ENCODE measurements at places on chromosomes 11 and 22.

GRCh38 chr11:113131036-113131775 lies 170.0 kb downstream of the NCAM1 start:
- DNase-seq: no peak

DNA sequence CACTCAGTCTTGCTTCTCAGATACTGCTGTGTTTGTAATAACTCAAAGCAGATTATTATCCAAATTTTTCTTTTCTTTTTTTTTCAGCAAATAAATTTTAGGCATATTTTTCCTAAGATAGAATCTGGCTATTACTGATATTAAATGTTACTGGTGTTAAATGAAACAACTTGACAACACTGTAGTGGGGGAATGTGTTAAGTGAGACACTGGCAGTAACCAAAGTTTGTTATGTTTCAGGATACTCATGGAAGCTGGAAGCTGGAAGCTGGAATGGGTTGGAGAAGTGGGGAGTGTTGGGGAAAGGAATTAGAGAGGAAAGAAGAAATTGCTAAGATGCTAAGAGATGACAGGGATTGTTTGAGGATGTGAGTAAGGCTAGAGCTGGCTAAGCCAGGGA lies 24.9 kb downstream of the PGR start:
- DNase-seq: no peak

DNA sequence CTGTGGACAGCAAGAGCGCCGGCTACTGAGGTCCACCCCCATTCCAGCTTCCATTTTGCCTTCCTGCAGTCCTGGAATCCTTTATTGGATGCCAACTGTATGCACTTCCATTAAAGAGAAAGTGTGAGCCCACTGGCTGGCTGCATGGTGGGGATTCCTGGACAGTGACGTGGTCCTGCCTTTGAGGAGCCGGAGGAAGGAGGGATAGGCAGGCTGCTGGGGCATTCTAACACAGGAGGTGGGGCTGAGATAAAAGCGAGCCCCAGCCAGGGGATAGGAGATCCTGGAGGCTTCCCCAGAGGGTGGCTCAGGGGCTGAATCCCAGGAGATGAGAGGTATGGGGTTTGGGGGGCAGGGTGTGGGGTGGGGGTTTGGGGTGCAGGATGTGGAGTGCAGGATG lies 984.7 kb downstream of the BRD1 start:
- no peak for DNase-seq

- peak; percentile 92 for DNase-seq
Measured at GRCh38 chr11:6320411-6321155, at the start of gene CAVIN3. Gene CAVIN3 (minus strand): TSS chr11:6320501. CDS start chr11:6320476, 25 bp downstream.

- DNase-seq: no peak
Measured at GRCh38 chr11:42047637-42048555, 588.4 kb upstream of the LRRC4C start.

DNA sequence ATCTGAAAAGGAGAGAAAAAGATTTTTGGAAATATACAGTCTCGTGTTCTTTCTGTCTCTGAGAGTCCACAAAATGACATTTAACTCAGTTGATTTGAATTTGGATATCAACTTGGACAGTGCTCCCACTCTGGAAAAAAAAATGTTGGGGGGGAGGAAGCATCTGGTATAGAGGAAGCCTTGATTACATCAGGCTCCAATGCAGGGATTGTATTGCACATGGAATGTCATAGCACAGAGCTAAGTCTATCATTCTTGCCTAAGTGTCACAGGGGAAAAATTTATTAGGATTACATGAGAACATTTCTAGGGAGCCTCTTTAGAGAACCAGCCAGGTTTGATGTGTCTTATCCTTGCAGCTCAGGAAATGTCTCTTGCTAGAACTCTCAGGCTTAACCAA lies 23.0 kb downstream of the MS4A6A start:
- DNase-seq: no peak

DNA sequence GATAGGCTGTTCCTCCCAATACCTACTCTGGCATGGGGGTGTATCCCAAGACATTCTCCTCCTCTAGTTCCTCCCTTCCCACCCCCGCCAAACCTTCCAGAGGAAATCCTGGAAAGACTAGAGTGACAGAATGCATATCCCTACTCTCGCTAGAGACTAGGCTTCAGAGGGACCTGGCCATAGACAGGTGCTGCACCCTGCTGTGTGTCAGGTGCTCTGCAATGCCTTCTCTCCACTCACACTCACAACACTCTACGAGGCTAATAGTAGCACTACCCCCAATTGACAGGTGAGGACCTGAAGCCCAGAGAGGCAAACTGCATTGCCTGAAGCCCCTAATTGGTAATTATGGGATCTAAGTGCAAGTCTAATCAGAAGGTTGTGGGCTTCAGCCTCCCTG lies 46.2 kb upstream of the LMO1 start:
- no peak for DNase-seq

- no peak for DNase-seq
Measured at GRCh38 chr22:39482768-39483167, 19.3 kb upstream of the MIEF1 start.

GRCh38 chr11:69573761-69574607 lies 67.0 kb upstream of the CCND1 start:
- no peak for DNase-seq

DNA sequence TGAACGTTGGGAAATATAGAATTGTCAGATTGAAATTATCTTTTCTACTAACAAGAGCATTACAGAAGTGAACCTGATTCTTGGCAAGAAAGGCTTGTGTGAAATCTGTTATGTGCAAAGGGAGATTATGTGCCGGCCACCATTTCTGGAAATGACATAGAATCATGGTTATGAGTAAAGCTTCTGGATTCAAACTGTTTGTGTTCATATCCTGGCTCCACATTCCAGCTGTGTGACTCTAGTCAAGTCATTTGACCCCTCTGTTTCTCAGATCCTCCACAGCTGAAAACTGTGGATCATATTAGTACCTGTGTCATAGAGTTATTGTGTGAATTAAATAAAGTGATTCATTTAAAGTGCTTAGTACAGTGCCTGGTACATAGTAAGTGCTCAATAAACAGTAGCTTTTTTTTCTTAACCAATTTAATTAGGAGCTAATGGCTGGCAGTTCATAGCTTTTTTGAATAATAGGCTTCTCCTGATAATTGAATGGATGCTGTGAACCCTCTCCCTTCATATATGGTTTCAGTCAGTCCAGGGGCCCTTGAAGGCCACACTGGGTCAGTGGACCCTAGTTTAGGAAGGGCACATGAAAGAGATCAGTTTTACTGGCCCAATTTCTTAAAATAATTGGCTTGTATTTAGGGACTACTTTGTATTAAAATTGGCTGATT lies 34.6 kb downstream of the EHF start:
- no peak for DNase-seq

DNA sequence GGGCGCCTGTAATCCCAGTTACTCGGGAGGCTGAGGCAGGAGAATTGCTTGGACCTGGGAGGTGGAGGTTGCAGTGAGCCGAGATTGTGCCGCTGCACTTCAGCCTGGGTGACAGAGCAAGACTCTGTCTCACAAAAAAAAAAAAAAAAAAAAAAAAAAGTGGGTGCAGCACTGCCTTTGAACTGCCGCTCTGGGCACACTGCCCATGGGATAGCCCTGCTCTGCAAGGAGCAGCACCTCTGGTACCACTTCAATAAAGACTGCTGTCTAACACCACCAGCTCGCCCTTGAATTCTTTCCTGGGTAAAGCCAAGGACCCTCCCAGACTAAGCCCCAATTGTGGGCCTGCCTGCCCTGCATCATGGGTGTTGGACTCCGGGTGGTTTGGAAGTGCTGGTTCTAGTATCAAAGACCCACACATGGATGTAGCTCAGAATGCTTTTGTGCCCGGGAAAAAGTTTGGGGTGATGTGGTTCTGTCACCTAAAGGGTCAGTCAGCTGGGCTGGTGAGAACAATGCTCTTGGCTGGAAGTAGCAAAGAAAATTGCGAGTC lies 444.3 kb downstream of the TBC1D22A start:
- peak; percentile 14 for DNase-seq

DNA sequence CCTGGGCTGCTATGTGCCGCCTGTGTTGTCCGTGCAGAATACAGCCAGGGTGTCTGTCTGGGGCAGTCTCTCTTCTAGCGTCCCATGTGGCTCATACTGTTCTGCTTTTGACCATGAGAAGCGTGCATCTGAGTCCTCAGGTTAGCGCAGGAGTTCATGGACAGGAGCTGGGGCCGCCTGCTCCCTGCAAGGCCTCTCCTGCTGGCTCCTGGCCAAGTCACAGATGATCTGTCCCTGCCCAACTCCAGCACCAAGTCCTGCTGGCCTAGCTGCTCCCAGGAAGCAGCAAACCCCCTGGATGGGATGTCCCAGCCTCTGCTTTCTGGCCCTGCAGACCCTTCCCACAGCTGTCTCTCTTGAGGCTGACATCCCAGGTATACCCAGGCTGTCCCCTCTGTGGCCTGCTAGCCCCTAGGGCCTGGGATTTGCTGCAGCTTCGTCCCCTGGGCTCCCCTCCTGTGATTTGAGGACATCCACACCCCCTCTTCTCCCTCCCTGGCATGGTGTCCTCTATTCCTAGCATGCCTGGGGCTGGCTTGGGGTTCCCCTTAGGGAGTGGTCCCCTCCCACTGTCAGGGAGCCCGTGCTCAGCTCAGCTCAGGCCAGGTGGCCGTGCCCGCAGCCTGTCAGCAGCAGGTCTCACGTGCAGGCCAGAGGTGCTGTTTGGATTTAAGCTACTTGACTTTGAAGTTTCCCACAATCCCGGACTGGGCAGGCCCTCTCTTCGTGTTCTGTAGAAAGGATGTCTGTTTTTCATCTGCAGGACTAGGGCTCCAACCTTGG lies 17.8 kb downstream of the PRR5 start:
- DNase-seq: peak; percentile 79

DNA sequence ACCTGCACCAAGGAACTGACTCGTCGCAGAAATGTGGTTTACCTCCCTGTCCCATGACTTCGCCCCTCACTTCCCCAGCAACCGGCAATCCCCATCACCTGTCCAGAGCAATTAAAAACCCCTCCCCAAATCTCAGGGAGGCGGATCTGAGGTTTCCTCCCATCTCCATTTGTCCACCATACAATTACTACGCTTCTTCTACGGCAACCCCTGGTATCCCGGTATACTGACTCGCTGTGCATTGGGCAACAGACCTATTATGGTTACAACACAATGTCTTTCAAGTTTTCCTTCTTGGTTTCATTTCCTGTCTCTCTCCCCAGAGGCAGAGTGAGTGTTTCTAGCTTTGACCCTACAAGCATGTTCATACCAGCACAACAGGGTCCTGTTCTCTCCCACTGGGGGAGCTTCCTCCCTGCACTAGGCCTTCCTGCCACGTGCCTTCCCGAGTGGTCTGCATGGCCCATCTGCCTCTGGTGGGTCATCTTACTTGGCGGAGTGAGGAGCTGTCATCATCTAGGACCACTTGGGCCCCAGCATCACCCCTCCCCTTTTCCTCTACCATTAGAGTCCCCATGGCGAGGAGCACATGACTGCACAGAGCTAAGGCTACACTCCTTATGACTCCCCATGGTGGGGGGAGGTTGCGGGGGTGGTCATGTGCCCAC lies 30.3 kb upstream of the NAP1L4 start:
- no peak for DNase-seq

DNA sequence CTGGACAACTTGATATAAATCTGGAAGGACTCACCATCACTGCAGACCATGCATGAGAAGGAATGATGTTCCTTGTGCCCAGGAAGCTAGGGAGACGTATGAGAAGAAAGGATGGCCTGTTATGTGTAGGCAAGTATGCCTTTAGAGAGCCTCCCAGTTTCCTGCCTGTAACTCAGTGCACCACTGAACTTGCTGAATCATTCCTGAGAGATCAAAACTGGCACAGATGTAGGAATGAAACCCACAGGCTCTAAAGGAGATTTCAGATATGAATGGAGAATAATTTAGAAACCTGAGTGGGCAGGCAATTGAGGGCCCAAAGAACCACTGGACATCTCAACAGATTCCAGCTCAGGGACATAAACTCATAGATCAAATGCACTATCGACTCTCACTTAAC lies 38.4 kb upstream of the PRSS23 start:
- DNase-seq: no peak

GRCh38 chr11:65896034-65896999 lies 3.9 kb downstream of the FOSL1 start:
- no peak for DNase-seq

DNA sequence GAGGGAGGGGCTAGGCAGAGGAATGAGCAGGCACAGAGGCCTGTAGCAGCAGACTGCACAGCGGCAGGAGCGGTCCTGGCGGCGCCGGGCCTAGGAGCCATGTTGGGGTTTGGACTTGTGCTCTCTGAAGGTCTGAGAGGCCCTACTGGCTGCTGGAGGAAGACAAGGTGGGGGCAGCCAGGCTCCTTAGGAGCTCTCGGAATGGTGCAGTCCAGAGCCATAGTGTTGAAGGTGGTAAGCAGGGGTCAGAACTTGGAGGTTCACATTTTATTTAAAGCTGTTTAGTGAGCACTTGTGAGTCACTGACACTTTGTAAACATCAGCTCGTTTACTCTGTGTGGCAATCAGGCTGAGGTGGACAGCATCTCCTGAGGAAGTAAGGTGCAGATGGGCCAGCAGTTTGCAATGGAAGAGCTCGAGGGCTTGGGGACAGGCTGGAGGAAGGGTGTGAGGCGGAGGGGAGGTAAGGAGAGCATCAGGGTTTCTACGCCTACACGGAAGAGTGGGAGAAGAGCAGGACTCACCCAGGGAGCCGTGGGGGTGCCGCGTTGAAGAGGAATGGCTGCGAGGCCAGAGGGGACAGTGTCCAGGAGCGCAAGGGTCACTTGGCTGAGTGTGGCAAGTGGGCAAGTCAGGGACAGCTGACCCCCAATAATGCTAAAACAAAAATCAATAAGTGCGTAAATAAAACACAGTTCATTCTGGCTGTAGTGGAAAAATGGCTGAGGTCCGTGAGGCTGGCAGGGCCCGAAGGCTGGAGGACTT lies 10.0 kb upstream of the TMEM191C start:
- no peak for DNase-seq

DNA sequence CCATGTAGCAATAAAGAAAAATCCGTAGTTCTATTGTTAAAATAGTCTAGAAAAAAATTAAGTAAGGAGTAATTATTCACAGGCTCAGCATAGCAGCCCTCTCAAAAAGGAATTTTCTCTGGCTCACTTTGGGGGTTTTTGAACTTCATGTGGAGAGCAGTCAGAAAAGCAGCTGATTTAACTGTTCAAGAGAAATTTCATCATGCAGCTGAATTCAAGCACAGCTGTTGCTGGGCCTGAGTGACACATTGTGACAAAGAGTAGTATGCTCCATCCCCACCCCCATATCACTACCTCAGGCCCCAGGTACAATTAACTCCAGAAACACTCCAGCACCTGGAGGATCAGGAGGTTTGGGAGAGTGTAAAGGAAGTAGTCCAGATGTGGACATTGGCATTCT lies 272.1 kb downstream of the FAM76B start:
- no peak for DNase-seq

DNA sequence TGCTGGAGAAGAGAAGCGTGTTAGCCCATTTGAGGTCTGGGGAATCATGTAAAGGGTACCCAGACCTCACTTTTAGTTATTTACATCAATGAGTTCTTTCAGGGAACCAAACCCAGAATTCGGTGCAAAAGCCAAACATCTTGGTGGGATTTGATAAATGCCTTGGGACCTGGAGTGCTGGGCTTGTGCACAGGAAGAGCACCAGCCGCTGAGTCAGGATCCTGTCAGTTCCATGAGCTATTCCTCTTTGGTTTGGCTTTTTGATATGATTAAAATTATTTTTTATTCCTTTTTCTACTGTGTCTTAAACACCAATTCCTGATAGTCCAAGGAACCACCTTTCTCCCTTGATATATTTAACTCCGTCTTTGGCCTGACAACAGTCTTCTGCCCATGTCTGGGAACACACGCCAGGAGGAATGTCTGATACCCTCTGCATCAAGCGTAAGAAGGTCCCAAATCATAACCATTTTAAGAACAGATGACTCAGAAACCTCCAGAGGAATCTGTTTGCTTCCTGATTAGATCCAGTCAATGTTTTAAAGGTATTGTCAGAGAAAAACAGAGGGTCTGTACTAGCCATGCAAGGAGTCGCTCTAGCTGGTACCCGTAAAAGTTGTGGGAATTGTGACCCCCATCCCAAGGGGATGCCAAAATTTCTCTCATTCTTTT lies 65.2 kb downstream of the ALX4 start:
- no peak for DNase-seq
